ENCODE measurements at places on chromosomes 13 and 19. TPM values are rescaled to one million over a fixed set of nuclear protein-coding genes. Genes with fewer than 3 reads are reported as not detected.

LRRC4B gene
- not detected for total RNA-seq

SRRM5 gene
- 0.11 TPM for total RNA-seq

FXYD5 gene
- total RNA-seq, result 89.8 TPM

C1QTNF9 gene
- not detected for total RNA-seq

EID2B gene
- 4.8 TPM for total RNA-seq

REXO1 gene
- 9.0 TPM for total RNA-seq

COL4A1 gene
- total RNA-seq, result 68.5 TPM

RPS5 gene
- total RNA-seq, result 1,719 TPM

LILRA1 gene
- total RNA-seq, result not detected

TUBA3C gene
- total RNA-seq, result not detected

OLFM2 gene
- total RNA-seq, result not detected

CD70 gene
- total RNA-seq, result 3.3 TPM

SLC27A5 gene
- total RNA-seq, result 2.7 TPM

KLK3 gene
- total RNA-seq, result not detected

ACTN4 gene
- total RNA-seq, result 519 TPM

HPN gene
- not detected for total RNA-seq

ZNF570 gene
- 8.4 TPM for total RNA-seq

FAM98C gene
- 21.2 TPM for total RNA-seq

LIM2 gene
- not detected for total RNA-seq

KLC3 gene
- not detected for total RNA-seq

ETV2 gene
- 0.46 TPM for total RNA-seq

LGALS14 gene
- not detected for total RNA-seq

CRLF1 gene
- total RNA-seq, result 0.86 TPM

U2AF2 gene
- total RNA-seq, result 174 TPM

CGB2 gene
- total RNA-seq, result 0.26 TPM

SIGLEC8 gene
- not detected for total RNA-seq

HTR2A gene
- 0.34 TPM for total RNA-seq
